ENCODE measurements at places on chromosomes 1 and 21.

- no peak for DNase-seq
Measured at GRCh38 chr1:205629751-205630150, 2.1 kb downstream of the ELK4 start.

- DNase-seq = no peak
Measured at GRCh38 chr1:235136111-235136510, 7.5 kb upstream of the TOMM20 start.

GRCh38 chr1:229262239-229262638, 8.7 kb upstream of the RAB4A start:
- DNase-seq = no peak

DNA sequence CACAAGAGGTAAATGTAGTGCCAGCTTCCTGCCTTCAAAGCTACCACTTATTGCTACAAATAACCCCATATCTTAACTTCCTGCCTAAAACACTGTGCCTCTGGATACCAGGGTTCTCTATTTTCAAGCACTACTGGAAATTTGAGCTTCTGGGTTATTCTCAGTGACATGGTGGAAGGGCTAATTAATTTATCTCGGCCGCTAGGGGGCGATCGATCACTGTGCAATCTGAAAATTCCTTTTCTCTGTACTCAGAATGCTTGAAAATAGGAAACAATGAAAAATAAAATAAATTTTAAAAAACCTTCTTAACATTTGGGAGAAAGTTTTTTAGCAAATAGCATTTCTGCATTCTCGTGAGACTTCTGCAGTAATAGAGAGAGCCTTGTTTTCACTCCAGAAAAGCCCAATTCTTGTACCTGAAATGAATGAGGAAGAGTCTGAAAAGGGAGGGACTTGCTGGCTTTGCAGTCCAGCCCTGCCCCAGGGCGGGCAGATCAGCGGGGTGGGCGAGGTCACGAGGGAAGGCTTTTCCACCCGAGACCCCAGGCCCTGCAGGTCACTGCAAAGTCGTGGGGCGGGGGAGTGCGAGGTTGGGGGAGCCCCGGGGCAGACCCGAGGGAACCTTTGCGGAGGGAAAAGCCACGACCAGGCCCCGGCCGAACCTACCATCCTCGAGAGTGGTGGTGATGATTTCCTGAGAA, 276.7 kb downstream of the PCP4 start:
- peak; percentile 49 for DNase-seq

GRCh38 chr21:36732761-36733160, 33.8 kb downstream of the SIM2 start:
- no peak for DNase-seq

GRCh38 chr1:16186655-16187235, 25.7 kb downstream of the ARHGEF19 start:
- DNase-seq = no peak

GRCh38 chr1:173414136-173414535, 63.0 kb upstream of the PRDX6 start:
- no peak for DNase-seq

DNA sequence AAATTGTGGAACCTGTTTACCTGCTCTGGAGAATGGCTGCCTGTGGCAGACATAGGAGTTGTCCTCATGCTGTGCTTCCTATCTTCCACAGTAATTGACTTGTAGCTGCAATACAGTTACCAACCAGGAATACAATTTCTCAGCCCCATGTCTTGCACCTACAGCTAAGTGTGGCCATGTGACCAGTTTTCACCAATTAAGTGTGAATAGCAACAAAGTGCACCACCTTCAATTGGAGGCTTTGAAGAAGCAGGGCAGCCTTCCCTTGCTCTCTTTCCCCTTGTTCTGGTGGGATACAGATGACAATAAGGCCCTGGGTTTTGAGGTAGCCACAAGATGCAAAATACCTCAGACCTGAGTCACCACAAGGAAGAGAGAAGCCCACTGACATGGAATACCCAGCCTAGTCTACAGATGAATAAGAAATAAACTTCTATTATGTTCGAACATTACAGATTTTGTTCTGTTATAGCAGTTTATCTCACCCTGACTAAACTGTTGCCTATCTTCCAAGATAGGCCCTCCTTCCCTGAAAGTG, 70.2 kb upstream of the S1PR1 start:
- DNase-seq = peak; percentile 70

DNA sequence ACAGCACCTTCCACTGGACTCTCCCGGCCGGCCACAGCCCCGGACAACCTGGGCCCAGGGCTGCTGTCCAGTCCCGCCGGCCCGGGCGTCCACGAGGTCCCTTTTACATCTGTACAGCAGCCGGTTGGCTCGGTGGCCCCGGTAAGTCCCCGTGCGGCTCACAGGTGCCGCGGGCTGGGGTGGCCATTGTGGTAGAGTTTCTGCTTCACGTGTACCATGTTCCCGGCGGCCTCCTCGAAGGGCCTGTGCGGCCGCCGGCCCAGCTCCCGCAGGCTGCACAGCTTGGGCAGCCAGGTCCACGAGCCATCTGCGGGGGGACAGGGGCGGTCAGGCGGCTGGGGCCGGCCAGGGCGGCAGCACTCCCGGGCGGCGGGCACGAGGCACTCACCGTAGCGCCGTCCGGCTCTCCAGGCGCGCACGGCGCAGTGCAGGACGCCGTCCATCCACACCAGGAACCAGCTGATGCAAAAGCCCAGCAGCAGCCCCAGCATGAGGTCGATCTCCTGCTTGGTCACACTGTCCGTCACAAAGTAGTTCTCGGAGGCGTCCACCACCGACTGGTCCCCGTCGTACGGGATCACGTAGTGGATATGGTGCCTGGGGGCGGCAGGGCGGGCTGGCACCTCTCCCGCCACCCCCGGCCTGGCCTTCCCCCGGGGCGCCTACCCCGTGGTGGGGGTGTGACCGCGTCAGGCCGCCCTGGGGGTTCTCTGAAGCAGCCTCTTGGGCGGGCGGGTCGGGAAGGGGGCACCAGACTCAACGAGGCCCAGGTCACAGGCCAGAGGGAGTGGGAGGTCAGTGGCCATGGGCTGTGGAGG, 5.0 kb downstream of the TMEM240 start:
- DNase-seq = no peak

GRCh38 chr1:182888736-182889531, 49.8 kb downstream of the DHX9 start:
- DNase-seq = peak; percentile 13

DNA sequence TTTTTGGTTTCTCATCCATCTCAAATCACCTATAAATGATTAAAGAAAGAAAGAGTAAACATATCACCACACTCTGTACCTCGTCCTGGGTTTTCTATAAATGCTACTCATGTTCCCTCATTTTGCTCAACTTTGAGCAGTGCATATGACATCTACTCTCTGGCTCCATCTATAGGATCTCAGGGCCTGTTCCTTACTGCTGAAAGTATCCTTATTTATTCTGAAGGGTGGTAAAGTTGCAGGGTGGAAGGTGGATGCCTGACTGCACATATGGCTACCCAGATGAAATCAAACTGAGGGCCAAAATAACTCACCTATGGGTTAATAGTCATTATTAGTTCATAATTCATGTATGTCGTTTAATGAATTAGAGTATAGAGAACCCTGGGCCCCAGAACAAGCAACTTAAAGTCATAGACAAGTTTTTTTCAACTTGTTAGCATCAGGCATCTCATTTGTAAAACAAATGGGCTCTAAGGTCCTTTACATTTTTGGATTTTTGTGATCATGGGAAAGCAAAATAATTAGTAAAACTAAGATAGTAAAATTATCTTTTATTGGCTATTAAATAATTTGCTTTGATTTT, 46.5 kb downstream of the NCF2 start:
- DNase-seq = peak; percentile 60

DNA sequence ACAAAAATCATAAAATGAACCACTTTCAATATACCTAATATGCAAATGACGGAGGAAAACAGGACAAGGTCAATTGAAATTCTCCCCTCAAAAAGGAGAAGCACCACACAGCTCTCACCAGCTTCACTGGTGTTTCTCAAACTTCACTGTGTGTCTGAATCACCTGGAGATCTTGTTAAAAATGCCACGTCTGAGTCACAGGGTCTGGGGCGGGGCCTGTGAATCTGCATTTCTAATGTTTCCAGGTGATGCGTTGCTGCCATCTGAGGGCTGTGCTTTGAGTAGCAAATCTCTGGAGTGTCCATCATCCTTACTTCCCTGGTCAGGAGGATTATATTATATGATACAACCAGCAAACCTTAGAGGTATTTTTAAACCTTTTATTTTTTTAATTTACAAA, 9.0 kb downstream of the CLDN19 start:
- no peak for DNase-seq

DNA sequence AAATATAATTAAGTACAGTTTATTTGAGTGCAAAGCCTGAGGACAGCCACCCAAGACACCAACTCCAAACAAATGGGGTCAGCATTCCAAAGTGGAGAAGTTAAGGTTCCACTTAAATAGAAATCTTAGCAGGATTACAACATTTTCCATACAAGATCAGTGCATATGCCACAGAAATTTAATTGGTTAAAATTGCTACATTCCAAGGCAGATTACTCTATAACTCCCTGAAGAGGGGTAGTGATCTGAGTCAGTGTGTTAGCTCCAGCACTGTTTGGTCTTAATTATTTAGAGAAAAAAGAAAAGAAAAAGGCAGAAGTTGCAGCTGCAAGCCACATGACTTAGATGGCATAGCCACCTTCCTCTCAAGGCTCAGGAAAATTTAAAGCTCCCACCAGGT, 297.5 kb downstream of the HHIPL2 start:
- DNase-seq = peak; percentile 75

- DNase-seq = no peak
Measured at GRCh38 chr21:35106246-35106835, 57.2 kb upstream of the RUNX1 start.

DNA sequence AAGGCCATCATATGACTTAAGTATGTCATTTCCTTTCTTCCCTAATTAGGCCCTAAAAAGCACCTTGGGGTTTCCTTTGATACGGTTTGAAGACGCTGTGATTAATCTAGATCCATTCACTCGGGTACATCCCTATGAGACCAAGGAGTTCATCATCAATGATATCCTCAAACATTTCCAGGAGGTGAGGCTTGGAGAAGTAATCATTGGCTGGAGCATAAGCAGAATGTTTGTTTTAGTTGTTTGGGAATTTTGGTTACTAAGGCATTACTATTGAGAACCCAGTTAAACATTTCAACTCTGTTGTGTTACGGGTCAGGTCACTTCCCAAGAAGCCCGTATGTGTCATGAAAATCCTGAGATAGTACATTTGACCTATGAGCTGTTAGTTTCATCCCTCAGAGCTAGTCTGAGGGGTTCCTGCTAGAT, 185.2 kb downstream of the VPS13D start:
- DNase-seq = no peak

- DNase-seq = peak; percentile 44
Measured at GRCh38 chr1:174982971-174983689, 16.6 kb upstream of the CACYBP start.

GRCh38 chr1:22777388-22778057, 66.9 kb downstream of the EPHB2 start:
- DNase-seq = no peak

DNA sequence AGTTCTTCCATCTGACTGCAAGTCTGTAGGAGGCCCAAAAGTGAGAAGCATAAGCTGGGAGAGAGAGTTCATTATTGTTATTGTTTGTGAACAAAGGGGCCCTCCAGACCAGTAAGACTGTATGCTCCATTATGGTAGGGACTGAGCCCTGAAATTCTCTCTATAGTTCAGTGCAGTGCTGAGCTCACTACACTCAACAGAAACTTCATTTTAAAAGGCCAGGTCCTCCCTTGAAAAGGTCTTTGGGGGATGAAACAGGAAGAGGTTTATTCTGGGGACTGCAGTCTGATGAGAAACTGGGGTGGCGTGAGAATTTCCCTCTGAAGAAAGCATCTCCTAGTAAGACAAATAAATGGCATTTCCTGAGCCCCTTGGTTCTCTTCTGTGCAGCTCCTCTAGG, 5.5 kb upstream of the GATAD2B start:
- no peak for DNase-seq

- no peak for DNase-seq
Measured at GRCh38 chr1:230103306-230104173, 36.5 kb downstream of the GALNT2 start.

- DNase-seq = no peak
Measured at GRCh38 chr1:4754816-4755215, 100.4 kb downstream of the AJAP1 start.

GRCh38 chr1:163395790-163396189, 74.0 kb downstream of the NUF2 start:
- DNase-seq = peak; percentile 27

GRCh38 chr1:203129501-203130231, 2.1 kb downstream of the ADORA1 start:
- no peak for DNase-seq

GRCh38 chr1:205523891-205524793, 19.7 kb downstream of the CDK18 start:
- peak; percentile 58 for DNase-seq

DNA sequence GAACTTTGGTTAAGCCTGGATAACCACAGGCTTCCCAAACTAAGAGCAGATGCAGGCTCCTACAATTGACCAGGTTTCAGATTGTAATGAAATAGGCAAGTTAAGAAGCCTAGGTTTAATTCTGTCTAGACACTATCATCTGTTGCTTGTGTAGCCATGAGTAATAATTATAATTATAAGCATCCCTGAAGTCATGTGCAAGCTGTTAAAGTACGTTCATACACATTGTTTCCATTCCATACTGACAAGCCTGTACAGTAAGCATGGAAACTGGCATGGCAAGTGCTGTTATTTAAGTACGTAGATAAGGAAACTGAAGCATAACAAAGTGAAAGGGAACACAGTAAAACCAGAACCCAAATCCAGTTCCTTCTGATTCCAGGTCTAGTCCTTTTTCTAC, 557.2 kb upstream of the BEND5 start:
- DNase-seq = peak; percentile 46

DNA sequence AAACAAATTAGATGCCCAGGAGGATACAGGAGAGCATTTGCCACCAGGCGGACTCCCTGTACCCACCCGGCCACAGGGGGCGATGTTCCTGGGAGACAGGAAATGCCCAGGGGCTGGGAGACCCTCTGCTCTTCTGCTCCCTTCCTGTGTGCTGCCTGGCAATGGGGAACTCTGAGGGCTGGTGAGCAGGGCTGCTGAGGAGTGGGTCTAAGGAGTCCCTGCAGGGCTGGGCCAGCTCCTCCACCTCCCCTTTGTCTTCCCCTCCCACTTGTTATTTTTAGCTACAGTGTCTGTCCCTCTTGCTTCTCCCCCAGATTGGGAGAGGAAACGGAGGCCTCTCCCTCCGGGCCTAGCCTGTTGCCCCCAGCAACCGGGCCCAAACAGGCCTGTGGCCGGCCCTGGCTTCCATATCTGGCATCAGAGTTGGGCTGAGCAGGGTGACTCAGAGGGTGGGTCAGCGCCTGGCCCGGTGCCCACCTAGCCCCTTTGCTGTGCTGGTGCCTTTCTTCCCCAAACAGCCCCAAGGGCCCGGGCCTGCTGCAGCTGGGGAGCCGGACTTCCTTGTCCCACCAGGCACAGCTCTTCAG, 11.6 kb downstream of the LMNA start:
- DNase-seq = peak; percentile 99

- DNase-seq = peak; percentile 14
Measured at GRCh38 chr1:230232371-230232771, 165.3 kb downstream of the GALNT2 start.
